ENCODE measurements at places on chromosomes 7 and 10.

- DNase-seq = no peak
Observed at GRCh38 chr10:99850021-99850766, 67.8 kb downstream of the ABCC2 start.

DNA sequence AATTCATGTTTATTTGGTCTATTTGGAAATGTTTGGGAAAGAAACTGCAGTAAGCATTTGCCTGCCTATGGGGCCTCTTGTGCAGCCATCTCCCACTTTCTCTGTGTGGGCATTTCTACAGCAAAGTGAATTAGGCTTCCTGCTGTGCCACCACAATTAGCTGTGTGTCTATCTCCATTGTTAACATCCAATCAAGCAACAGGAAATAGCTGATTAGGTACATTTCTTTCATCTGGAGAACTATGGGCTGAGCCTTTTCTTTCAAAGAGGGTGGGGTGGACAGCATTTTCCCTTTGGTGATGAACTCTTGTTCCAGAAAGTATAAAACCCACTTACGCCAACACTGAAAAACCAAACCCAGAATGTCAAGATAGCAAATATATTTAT is 640.0 kb downstream of the ACTR3B start:
- no peak for DNase-seq

DNA sequence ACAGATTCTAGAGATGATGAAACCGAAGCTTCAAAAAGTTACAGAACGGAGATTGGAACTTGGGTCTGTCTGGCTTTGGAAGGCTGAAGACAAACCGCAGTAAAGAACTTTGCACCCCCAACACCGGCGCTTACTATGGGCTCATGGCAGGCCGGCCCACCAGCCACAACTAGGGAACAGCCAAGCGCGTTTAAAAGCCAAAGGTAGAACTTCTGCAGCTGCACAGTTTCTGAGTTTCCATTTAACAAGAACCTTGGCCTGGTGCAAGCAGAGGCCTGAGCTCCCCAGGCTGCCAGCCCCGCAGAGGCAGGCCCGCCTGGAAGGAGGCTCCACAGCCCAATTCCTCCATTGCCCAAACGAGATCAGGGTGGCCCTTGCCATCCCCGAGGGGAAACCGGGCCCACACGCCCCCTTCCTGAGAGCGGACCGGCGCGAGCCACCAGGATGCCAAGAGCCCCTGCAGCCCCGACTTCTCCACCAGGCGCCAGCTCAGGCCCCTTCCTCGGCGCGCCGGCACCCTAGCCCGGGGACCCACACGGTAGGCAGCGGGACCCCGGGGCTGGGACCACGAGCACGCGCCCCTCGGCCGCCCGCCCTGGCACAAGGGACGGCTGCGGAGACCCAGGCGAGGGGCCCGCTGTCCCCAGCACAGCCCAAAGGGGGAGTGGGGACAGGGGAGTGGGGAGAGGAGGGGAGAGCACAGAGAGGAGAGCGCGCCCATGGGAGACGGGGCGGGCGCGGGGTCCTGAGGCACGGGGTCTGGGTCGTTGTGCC is 566 bp downstream of the MAD1L1 start:
- peak; percentile 34 for DNase-seq

- no peak for DNase-seq
Observed at GRCh38 chr7:114109721-114110120, 190.9 kb upstream of the PPP1R3A start.

DNA sequence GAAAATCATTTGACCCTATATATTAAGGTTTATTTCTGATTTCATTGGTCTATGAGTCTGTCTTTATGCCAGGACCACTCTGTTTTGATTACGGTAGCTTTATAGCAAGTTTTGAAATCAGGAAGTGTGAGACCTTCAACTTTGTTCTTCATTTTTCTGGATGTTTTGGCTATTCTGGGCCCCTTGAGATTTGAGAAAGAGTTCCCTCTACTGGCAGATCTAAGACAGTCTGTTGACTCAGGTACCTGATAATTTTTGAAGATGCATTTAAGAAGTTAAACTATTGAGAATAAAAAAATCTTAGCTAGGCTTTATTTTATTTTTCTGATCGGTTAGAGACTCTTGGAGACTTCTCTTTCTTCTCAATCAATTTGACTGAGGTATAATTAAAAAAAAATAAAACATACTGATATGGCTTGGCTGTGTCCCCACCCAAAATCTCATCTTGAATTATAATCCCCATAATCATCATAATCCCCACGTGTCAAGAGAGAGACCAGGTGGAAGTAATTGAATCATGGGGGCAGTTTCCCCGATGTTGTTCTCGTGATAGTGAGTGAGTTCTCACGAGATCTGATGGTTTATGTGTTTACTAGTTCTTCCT is 209.2 kb downstream of the SNX10 start:
- DNase-seq = peak; percentile 63

- DNase-seq = no peak
Observed at GRCh38 chr10:7526017-7526400, 115.2 kb upstream of the SFMBT2 start.

- no peak for DNase-seq
Observed at GRCh38 chr7:44056681-44057080, 8.7 kb downstream of the PGAM2 start.

DNA sequence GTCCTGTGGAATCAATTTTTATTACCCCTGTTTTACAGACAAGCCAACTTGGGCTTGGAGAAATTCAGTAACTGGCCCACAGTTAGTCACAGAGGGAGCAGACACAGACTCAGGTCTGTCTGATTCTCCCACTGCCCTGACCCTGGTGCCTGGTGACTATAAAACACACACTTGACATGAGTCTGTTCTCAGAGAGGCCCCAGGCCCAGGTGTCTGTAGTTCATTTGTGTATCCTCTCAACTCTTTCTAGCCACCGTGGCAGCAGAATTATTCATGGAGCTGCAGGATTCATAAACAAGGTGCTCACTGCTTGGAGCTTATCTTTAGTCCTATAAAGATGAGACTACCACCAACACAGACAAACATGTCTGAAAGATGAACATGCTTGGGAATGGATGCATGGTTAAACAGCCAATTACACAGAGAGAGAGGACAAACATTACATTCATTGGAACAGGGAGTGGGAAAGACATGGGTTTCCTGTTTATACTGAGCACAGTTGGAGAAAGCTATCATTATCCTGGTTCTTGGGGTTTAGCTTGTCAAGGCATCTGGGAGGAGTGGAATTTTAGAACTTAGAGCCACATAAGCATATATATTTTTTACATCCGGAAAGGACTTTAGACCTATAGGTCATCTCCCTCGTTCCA is 79.1 kb upstream of the PDCD4 start:
- DNase-seq = no peak

- no peak for DNase-seq
Observed at GRCh38 chr10:131071721-131072120, 239.8 kb downstream of the TCERG1L start.

- DNase-seq = no peak
Observed at GRCh38 chr10:59745163-59745650, 8.0 kb downstream of the MRLN start.

DNA sequence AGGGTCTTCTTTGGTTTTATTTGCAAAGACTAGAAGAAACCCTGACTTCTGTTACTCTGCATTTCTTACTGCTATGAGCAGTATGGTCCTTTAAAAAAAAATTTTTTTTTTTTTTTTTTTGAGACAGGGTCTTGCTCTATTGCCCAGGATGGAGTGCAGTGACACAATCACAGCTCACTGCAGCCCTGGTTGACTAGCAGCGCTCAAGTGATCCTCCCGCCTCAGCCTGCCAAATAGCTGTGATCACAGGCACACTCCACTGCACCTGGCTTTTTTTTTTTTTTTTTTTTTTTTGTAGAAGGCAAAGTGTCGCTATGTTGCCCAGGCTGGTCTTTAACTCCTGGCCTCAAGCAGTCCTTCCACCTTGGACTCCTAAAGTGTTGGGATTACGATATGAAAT is 17.4 kb downstream of the CNNM2 start:
- no peak for DNase-seq

DNA sequence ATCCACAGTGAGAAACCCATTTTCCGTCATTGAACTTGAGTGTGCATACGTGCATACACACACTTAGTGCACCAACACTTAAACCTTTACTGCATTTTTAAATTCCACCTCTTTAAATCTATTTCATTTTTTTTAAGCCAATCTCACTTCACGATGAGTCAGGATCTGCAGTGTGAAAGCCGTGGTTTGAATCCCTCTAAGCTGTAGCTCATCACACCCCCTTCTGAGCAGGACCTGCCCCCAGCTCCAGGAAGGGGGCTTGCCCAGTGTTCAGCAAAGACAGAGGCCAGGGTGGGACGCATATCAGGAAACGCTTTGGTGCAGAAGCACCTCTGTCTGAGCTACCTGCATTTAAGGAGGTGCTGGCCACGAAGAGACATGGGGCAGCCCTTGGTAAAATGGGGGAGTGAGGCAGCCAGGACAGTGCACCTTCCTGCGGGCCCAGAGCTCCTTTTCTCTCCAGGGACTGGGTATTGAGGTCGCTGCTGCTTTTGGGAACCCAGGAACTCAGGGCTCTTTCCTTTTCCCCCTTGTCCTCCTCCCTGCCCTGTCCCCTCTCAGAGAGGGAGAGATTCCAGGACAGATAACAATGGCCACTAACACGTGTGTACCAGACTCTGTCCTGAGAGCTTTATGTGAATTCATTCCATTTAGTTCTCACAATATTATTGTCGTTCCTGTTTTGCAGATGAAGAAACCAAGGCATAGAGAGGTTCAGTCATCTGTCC is 21.7 kb downstream of the ZNF316 start:
- no peak for DNase-seq

- no peak for DNase-seq
Observed at GRCh38 chr7:118061386-118061785, 122.6 kb upstream of the LSM8 start.

GRCh38 chr7:24732646-24733413 is 24.4 kb downstream of the GSDME start:
- DNase-seq = peak; percentile 73

DNA sequence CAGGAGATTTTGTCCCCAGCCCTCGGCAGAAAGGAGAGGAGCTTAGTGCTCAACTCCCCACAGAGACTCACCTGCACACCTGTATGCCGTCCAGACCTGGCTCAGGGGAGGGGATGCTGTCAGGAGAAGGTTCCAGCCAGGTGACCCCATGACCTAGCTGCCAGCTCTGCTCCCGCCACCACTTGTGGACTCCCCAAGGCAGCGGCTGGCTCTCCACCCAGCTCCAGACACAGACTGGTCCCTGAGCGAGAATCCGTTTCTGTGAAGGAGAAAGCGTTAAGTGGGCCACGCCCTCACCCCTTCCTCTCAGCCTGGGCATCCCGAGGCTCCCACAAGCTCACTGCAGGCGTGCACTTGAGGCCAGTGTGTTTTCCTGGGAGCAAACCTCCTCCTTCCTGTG is 76.4 kb downstream of the RGS10 start:
- no peak for DNase-seq

DNA sequence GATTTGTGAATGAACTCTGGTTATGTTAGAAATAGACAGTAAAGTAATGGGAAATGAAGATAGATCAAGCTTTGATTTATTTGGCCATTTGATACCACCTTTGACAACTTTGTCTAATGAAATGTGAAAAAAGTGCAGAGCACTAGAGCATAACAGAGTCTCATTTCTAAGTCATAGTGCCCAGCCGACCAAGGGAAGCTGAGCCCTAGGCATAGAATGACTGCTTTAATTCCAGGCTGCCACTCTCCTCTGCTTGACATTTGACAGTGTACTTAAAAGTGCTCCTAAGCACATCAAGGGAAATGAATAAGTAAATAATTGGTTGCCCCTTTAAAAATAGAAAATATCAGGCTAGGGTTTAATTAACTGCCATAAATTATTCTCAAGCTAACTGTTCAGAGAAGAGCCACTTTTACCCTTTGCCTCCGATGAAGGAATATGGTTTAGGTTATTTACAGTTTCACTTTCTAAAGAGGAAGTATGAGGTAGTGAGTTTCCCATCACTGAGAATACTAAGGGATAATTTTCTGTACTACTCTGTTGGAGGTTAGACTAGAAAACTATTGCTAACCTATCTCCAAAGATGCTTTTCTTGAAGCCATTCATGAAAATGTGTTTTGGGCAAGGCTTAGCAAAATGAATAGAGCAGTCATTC is 591.6 kb downstream of the REEP3 start:
- DNase-seq = no peak

- DNase-seq = no peak
Observed at GRCh38 chr7:139094596-139094995, 14.9 kb downstream of the ZC3HAV1 start.

- peak; percentile 35 for DNase-seq
Observed at GRCh38 chr7:117728890-117729624, 144.2 kb downstream of the CTTNBP2 start.

- DNase-seq = no peak
Observed at GRCh38 chr10:11154849-11155498, 137.3 kb downstream of the CELF2 start.

DNA sequence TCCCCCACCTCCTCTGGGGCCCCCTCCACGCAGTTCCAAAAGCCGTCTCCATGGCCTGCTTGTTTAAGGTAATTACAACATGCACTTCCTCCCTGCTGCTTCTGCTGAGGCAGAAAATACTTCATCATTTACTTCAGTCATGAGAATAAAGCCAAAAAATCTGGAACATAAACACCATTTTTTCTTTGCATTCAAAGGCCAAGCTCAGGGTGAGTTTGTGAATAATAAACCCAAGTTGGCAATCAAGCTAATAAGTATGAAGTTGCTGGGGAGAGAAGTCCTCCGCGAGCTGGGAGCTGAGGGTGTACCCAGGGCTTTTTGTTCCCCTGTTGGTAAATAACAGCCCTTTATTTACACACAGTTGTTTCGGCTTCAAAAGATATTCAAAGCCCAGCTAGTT is 70.5 kb downstream of the FAM204A start:
- DNase-seq = no peak

- DNase-seq = no peak
Observed at GRCh38 chr10:121788115-121788514, 139.7 kb downstream of the ATE1 start.

GRCh38 chr7:98281757-98282606 is 496 bp downstream of the BRI3 start:
- DNase-seq = no peak

GRCh38 chr10:131178521-131179331 is 132.8 kb downstream of the TCERG1L start:
- DNase-seq = no peak

- peak; percentile 58 for DNase-seq
Observed at GRCh38 chr7:19051767-19052375, 65.6 kb downstream of the TWIST1 start.

DNA sequence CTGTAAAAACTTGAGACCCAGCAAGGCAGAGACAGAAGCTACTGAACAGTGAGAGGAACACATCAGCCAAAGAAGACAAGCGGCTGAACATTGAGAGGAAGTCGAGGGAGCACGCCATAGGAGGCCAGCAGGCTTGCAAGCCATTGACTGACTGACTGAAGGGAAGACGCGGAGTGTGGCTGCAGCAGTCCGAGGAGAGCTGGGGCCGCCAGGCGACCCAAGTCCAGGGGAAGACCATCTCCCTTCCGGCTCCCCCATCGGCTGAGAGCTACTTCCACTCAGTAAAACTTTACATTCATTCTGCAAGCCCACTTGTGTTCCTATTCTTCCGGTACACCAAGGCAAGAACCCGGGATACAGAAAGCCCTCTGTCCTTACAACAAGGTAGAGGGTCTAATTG is 167.3 kb upstream of the MBL2 start:
- DNase-seq = no peak

DNA sequence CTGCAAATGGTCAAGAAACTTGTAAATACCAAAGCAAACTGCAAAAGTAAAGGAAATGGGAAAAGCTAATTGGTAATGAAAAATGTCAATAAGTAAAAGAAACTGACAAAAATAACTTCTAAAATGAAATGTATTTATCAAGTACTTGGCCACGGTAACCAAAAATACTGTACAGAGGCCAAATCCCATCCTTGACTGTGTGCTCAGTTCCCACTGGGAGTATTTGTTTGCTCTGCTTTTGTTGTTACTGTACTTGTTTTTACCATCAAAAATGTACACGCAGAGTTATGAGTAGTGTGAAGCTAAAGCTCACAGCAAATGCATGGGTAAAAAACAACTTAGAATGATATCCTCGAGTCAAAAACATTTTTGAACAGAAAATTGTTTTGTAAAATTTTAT is 31.1 kb downstream of the ENKUR start:
- DNase-seq = no peak
